Epithelial cell of umbilical artery (primary cell): ENCODE measurements at places on chromosomes 6 and 20. TPM values are rescaled to one million over a fixed set of nuclear protein-coding genes. Genes with fewer than 3 reads are reported as not detected.

MOG gene
- total RNA-seq = not detected in 2 replicates

RIOK1 gene
- total RNA-seq = 19.8 and 23.7 TPM in 2 replicates

HLA-DQB2 gene
- total RNA-seq = not detected in 2 replicates

CPNE5 gene
- total RNA-seq = 4.6 and 5.8 TPM in 2 replicates

DSP gene
- total RNA-seq = under 0.01 and 0.46 TPM in 2 replicates

LY86 gene
- total RNA-seq = not detected in 2 replicates

TNFRSF6B gene
- total RNA-seq = 7.1 and 41.5 TPM in 2 replicates

POM121L2 gene
- not detected in 2 replicates for total RNA-seq

JAG1 gene
- total RNA-seq = 82.5 and 98.8 TPM in 2 replicates
